Stimulated activated CD4-positive, alpha-beta T cell treated with anti-CD3 and anti-CD28 coated beads, TNF-alpha, amount 100 ng/mL, for 4 hours (primary cell): ENCODE measurements at places on chromosomes 3 and 15.

DNA sequence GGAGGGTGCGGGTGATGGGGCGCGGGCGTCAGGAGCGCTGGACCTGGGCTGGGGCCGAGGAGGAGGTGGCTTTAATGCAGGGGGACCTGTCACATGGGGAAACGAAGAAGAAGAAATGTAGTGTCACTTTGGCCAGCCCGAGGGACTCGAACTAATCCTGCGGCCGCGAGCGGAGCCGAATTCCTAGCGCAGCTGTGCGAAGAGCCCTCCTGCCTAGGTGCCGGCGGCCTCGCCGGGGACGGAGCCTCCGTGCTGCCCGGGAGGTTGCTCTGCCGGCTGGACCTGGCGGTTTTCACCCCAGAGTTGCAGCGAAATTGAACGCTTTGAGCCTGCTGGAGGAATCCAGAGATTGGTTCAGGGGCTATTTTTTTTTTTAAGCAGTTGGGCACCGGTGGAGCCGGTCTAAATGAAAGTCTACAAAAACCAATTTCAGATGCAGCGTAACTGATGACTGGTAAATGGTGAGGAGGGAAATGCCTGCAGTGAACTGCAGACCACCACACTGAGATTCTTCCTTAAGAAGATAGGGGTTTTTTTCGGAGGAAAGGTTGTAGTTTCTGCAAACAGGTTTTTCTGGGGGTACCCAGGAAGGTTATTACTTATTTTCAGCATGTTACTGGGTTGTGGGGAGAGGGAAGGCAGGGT lies 662 bp downstream of the TMEM108 start:
- DNase-seq, result no peak

DNA sequence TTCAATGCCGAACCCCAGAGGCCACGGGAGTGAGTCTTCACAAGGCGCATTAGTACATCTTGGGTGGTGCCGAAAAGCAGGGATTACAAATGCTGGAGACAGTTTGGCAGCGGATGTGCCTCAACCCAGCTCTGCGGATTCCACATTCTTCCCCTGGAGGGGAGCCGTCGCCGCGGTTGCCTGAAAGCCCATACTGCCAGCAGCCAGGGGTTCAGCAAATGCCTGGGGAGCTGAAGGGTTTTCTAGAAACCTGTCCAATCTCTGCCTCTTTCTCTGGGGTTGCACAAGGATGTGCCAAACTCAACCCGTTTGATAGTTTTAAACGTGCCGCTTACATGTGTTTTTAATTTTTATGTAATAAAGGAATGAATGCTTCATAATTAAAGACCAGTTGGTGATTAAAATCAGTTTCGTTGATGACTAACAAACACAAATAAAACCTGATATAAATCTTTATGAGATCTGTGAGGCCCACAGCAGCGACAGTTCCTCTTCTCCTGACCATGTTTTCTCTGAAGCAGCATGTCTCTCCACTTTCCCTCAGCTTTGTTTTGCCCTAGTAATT lies 74.6 kb upstream of the LEKR1 start:
- DNase-seq, result no peak

DNA sequence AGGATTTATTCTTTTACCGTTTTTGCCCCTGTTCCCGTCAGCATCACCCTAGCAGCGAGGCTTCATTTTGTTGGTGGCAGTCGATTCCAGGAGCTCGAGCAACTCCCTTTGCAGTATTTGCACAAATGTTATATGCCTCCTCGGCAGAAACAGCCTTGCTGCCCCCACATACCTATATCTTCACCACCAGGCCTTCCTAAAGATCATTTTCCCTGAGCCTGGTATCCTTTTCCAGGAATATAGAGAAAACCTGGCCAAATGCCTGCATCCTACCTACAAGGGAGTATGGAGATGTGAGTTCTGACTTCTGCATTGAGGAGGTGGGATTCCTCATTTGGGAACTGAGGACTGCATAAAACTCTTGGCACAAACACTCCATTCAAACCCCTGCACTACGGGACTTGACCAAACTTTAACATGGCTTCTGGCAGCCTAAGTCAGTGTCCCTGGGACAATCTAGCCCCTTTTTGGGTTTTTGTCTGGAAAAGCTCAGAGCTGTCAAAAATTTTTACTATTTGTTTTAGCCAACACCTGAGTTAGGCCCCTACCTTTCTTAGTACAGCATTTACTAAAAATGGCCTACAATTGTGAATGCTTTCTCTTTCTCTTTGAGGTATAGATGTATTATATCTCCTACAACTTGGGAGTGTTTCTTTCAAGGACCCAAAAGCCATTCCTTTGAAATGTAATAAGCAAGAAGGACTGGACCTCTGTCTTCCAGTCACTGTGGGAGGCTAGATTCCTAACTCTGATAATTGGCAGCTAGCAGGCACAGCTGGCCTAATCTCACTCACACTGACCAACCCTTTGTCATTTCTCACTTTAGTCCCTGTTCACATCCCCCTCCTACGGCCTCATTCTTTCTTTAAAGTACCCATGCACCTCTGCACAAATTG lies 12.1 kb upstream of the UBE2Q2 start:
- no peak for DNase-seq

- no peak for DNase-seq
Measured at GRCh38 chr15:74656935-74657535, 38.8 kb downstream of the EDC3 start.

DNA sequence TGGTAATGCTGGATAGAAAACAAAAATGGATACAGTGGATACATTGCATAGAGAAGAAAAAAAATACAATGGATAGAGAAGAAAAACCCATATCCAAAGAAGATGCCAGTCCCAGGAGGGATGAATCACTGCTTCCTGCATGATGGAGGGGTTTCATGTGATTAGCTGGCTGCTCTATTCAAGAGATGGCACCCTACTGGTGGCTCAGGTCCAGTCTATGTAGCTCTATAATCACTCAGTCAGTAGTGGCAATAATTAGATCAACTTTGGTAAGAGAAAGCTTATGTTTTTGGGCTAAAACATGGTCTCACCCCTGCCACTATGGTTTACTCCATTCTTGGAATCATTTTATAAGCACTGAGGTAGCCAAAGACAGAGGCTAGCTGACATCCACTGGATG lies 33.7 kb upstream of the NOX5 start:
- DNase-seq, result no peak

GRCh38 chr15:83565553-83566159 lies 88.3 kb upstream of the ADAMTSL3 start:
- no peak for DNase-seq
